ENCODE measurements at places on chromosomes 3 and 15.

DNA sequence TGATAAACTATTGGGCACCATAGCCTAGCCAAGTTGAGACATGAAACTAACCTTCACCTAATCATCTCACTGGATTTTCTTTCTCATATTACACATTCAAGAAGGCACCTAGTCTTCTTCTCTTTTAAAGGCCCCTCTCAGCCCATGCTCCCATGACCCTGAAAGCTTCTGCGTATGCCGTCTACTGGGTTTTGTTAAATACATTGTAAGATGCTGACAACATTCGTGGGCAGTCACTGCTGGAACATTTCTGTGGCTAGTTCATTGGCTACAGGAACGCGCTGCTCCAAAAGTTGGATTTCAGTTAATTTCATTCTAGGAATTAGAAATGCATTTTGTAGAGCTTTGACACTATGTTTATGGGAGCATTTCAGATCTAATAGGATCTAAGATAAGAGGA lies 52.3 kb upstream of the CHD2 start:
- no peak for DNase-seq

- DNase-seq, result peak; percentile 55
Measured at GRCh38 chr15:99683000-99683670, 50.1 kb downstream of the LYSMD4 start.

GRCh38 chr3:14266361-14266760 lies 87.7 kb downstream of the LSM3 start:
- peak; percentile 84 for DNase-seq

DNA sequence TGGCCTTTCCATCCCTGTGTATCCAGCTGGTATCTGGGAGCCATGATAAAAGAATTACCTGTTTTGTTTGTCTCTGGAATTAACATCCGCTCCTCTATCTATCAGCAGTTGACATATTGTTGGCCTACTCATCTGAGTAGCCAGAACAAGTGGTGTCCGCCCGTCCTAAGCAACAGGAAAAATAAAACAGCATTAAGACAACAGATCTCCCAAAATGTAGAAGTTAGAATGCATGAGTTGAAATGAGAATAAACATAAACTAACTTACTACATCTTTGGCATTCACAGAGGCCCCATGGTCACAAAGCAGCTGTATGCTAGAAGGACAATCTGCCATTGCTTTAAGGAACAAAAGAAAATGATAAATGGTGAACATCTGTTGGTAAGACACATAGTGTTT lies 75.9 kb downstream of the UACA start:
- no peak for DNase-seq

- no peak for DNase-seq
Measured at GRCh38 chr3:46462511-46462910, 2.2 kb downstream of the LTF start.

- no peak for DNase-seq
Measured at GRCh38 chr3:17672506-17672905, 69.9 kb downstream of the TBC1D5 start.

DNA sequence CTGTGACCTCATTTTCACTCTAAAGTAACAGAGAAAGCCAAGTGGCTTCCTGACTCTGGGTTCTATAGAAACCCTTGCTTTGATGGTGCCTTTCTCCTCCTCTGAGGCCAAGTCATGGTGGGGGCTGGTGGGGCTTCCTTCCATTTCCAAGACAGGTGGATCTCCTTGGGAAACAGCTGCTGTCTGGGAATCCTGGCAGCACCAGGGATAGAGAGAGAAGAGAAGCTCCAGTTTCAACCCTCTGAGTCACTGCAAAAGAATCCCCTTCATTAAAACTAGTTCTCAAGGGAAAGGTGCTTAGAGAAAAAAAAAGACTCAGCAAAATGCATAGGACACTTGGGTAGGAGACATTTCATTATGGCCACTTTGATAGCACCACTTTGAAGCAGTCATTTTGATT lies 614.4 kb downstream of the FHIT start:
- no peak for DNase-seq

DNA sequence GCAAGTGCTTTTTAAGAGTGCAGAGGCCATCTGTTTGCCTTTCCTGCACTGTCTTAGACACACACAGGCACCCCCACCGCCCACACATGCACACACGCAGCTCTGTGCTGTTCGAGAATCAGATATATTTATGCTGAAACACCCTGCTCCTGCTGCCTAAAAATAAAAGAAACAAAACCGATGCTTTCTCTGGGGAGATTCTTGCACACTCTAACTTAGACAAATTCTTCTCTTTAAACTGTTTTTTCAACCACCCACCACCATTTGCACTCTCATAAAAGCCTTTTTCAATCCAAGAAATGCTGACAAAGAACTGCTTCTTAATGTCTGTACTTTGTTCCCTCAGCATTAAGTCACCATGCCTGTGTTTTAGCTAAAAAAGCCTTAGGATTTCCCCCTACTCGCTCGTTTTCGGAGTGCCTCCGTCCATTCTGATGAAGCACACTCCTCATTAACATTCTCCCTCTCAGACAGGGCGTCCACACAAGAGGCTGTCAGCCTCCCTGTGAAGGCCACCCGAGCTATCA lies 26.2 kb downstream of the SLC12A8 start:
- no peak for DNase-seq

- DNase-seq, result no peak
Measured at GRCh38 chr15:26234976-26235767, 372.0 kb upstream of the ATP10A start.

DNA sequence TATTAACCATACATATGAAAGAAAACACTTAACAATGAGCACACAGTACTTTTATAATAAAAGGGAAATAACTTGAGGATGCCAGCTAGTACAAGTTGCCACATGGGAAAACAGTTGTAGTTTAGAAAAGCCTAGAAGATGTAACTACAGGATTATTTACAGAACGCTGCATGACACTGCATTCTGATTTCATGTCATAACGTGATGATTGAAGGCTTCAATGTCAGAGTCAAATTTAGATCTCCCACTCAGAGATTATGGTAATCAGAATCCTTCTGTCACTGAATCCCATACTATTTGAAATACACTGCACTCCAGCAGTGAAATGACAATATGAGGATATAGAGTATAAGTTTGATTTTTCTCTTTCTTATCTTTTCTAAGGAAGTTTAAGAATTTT lies 253.9 kb upstream of the LRRN1 start:
- no peak for DNase-seq

DNA sequence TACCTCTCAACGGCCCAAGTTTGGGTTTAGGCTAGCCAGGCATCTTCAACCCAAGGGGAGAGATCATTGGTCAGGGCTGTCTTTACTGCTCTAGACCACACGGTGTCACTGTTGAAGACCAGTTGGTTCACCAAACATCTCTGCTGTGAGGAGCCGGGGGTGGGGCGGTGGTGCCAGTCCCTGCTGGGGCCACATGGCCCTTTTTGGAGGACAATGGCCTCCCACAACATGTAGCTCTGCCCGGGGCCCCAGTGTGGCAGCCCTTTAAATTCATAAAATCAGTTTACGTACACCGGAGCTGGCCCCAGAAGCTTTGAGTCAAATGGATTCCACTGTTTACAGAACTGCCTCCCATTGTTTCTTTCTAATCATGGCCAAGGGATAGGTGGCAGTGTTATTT lies 19.1 kb upstream of the TM4SF18 start:
- DNase-seq, result peak; percentile 73

DNA sequence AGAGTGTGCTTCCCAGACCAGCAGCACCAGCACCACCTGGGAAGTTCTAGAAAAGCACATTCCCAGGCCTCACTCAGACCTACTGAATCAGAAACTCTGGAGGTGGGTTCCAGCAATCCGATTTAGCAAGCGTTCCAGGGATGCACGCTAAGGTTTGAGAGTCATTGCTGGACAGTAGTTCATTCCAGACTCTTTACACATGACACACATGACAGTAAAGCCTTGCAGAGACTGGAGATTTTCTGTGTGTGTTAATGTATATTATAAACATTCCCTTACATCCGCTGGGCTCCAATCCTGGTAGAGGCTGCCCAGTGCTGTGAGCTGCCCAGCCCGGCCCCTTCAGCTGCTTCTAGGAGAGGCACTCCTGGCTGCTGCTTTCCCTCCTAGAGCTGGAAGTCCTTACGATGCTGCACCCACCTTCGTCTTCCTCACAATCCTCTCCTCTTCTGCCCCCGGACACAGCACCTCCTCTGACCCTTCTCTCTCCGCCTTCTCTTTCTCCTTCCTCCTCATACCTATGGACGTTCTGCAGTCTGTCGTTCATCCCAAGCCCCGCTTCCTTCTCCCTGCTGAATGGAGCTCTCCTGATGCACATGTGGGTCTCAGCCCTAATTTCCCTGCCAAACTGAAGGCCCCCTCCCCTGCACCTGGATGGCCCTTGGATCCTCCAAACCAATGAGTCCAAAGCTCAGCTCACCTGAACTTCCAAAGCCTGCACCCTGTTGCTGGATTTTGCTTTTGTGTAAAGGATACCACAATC lies 44.4 kb downstream of the ITGA11 start:
- no peak for DNase-seq

GRCh38 chr3:194150252-194150934 lies 14.4 kb downstream of the HES1 start:
- DNase-seq, result no peak

GRCh38 chr15:40253167-40253790 lies 14.4 kb downstream of the PAK6 start:
- DNase-seq, result no peak

DNA sequence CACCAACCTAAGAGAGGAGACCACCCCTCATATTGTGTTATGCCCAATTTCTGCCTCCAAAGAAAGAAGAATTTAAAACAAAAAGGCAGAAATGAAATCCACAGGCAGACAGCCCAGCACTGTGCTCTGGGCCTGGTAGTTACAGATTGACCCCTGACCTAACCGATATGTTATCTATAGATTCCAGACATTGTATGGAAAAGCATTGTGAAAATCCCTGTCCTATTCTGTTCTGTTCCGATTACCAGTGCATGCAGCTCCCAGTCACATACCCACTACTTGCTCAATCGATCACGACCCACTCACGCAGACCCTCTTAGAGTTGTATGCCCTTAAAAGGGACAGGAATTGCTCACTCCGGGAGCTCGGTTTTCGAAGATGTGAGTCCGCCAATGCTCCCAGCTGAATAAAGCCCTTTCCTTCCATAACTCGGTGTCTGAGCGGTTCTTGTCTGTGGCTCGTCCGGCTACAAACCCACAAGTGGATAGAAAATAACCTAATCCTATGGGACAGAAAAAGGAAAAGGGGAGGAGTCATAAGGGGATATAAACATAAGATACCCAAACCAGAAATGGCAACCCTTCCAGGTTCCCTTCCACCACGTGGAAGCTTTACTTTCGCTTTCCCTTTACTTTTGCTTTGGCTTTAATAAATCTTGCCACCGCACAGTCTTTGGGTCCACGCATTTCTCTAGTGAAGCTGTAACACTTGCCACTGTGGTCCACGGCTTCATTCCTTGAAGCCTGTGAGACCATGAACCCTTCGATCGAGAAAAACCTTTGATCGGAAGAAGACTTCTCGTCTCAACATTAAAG lies 1.7 kb upstream of the CFAP91 start:
- DNase-seq, result no peak

- no peak for DNase-seq
Measured at GRCh38 chr3:111915905-111916304, 56.8 kb downstream of the PHLDB2 start.

GRCh38 chr3:38645076-38645475 lies 4.4 kb downstream of the SCN5A start:
- no peak for DNase-seq

- no peak for DNase-seq
Measured at GRCh38 chr3:112463250-112463649, 36.0 kb downstream of the BTLA start.

GRCh38 chr3:12503126-12503957 lies 19.1 kb downstream of the TSEN2 start:
- DNase-seq, result no peak

DNA sequence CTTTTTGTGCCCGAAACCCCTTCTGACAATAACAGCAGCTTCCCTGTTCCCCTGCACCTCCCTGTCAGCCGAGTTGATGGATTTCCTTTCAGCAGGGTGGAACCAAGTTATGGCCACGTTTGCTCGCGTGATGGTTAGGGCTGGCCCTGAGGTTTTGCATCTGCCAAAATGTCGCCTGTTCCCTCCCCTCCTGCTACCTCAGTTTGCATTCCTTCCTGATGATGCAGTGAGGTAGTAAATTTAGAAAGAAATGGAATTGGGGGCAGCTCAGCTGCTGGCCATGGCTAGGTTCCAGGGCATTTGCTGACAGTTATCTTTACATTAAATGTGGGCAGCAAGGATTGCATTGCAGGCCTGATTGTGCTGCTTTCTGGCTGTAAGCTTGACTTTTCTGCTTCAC lies 13.2 kb downstream of the LIMD1 start:
- peak; percentile 79 for DNase-seq

GRCh38 chr3:15839568-15839967 lies 41.8 kb upstream of the ANKRD28 start:
- DNase-seq, result no peak

DNA sequence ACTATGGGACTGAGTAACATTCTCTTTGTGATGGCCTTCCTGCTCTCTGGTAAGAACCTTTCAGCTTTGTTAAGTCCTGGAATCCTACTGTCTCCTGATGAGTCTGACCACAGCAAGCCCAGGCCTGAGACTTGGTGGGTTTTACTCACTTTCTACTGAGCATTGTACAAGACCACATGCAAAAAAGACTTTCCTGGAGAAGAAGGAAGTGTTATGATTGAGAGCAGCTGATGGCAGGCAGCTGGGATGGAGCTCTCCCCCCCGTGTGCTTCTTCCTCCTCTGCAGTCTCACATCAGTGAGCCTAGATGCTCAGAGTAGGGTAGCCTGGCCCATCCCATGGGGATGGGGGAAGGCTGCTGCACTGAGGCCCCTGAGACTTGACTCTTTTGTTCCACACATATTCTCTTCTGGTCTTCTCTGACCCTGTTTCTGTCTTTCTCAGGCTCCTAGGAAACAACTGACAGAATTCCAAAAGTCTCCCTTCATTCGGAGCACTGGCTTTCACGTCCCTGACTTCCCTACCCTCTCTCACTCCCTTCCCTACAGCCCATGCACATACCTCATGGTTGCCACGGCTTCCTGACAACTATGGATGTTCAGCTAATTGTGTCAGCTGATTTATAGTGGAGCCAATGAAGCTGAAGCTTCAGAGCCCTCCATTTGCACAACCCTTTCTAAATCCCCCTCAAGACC lies 36.6 kb downstream of the CD86 start:
- DNase-seq, result no peak

DNA sequence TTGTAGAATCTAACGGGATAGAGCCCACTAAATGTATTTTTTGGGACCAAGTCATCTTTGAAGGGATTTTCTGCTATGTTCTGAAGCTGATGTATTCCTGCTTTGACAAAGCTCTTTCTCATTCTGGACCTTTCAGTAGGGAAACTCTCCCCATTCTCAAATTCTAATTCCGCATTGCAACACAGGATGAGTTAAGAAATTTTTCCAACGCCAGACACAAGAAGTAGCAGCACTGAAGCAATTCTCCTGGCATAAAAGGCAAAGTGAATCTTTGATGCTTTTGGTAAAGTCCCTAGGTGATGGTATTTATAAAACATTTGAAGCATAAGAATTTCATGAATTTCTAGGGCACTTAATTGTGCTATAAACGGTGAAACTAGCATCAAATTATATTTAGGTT lies 76.8 kb downstream of the ZPLD1 start:
- DNase-seq, result no peak

DNA sequence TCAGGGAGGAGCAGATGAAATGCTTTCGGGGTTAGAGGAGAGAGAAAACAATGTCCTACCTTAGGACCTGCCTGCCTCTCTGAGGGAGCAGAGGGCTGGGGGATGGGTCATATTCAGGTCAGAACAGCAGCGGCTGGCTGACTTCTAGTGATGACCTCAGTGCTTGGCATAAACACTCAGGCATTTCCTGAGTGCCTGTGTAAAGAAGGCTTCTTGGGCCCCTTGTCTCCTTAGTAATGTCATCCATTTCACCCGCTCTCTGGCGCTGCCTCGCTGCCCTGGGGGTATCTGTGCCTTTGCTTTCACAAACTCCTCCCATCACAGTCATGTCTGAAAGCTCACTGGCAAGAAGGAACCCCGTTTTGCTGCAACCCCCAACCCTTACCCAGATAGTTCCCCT lies 82.9 kb upstream of the GSK3B start:
- peak; percentile 97 for DNase-seq

All from EL (cell line).